ENCODE measurements at places on chromosomes 4 and X.

DNA sequence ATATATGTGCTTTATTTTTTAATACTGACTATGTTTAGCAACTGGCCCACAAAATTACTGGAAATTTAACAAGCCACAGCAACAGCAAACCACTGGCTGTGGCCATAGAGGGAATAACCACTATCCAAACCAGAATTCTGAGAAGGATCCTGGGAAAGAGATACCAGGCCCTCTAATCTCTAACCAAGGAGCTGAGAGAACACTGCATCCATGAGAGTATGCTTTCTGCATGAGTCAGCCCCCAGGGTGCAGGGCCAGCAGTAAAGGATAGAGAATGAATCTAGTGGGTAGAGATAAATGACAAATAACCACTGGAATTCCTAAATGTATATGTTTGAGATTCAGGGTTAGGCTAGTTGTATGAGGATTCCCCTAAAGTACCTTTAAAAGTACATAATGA is 221.8 kb downstream of the KIT start:
- DNase-seq: no peak

GRCh38 chr4:183635321-183635720 is 23.7 kb downstream of the RWDD4 start:
- DNase-seq: no peak

DNA sequence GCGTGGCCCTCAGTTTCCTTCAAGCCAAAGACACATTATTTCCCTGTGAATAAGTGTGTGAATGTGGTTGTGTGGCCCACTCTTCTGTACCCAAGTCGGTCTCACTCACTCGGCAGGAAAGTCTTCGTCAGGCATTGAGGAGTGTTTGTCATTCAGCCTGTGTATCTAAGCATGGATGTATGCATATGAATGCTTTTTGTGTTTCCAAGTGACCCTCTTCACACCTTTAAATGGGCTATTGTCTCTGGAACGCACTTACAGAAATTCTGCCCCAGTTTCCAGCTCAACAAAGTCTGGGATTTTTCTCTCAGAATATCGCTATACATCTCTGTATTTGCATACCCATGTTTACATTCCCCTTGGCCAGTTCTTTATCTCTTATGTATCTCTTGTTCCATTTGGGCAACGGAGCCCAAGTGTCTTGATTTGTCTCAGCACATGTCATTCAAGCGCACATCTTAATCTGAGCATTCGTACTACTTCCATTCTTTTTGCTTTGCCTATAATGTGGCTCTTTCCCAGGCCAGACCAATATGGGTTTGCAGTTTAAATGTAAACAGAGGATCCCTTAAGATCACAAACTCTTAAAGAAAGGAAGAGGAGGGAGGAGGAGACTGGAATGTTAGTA is 4.8 kb downstream of the BCOR start:
- no peak for DNase-seq

- DNase-seq: peak; percentile 50
Measured at GRCh38 chr4:187547316-187547715, 448.3 kb upstream of the ZFP42 start.

- no peak for DNase-seq
Measured at GRCh38 chrX:42809569-42809968, 31.6 kb upstream of the PPP1R2C start.

GRCh38 chr4:17168571-17168970 is 270.1 kb upstream of the LDB2 start:
- peak; percentile 32 for DNase-seq

- DNase-seq: no peak
Measured at GRCh38 chrX:104566681-104567501, 892 bp downstream of the IL1RAPL2 start.

DNA sequence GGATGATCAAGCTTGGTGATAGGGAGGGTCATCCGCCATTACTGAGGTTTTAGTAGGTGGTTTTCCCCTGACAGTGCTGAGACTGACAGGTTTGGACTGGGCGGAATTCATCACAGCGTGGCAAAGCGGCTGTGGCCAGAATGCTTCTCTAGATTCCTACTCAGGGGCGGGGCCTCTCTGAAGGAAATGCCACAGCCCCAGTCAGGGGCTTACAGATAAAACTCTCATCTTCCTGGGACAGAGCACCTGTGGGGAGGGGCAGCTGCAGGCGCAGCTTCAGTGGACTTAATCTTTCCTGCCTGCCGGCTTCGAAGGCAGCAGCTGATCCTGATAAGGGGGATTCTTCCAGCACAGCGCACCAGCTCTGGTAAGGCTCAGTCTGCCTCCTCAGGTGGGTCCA is 316.7 kb downstream of the RPA4 start:
- no peak for DNase-seq

DNA sequence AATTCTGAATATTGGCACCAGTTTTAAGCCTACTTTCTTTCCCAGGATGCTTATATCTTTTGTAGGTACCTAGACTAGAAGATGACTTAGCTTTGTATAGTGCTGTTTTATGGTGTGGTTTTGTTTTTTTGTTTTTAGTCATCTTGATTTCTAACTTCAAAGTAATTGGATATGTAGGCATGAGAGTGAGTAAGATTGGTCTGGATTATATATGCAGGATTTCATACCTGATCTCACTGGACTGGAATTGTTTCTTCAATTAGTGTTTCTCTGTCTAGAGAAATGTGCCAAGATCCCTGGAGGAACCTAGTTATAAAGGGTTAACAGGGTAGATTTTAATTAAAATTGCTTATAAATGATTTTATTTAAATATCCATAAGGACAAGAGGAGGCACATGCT is 23.1 kb downstream of the NAP1L5 start:
- no peak for DNase-seq

- DNase-seq: no peak
Measured at GRCh38 chr4:7708238-7708637, 231.4 kb downstream of the AFAP1 start.

DNA sequence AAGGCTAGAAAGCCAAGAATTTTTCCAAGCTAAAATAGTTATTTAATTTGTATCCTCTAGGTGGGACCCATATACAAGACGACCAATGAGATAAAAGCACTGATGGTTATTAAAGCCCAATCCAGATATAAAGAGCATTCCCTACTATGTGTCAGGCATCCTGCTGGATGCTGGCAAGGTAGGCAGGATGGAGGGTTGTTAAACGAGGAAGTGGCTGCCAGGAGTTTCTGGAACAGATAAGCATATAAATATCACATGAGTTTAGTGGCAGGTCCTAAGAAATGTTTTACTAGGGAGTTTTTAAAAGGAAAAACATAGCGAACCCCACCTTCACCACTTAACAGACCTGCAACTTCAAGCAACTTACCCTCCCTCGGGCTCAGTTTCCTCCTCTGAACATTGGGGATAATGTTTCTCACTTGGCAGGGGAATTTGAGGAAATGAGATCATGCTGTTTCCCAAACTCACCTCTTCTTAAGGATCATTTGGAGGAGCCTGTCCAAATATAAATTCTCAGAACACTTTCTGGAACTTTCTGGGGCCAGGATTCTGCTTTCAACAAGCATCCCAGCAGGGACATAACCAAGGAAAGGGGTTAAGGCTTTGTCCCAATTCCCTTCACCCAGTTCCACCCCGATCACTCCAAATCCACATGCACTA is 94.3 kb upstream of the LDB2 start:
- no peak for DNase-seq

DNA sequence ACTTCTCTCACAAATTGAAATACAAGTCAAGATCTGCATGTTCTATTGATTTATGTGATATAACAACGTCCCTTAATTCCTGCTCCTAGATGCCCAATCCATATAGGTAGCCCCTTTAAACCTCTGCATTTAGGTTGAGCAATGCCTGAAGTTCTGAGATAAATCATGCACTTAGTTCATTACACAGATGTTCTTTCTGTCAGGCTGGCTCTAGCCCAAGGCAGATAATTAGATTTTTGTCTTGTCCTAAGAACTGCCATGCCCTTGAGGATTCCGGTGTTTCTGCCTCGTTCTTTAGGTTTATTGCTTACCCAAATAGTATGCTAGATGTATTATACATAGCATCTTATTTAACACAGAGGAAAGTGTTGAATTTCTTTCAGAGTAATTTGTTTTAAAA is 143.1 kb downstream of the TRAM1L1 start:
- no peak for DNase-seq

- DNase-seq: no peak
Measured at GRCh38 chr4:764405-765169, 59.0 kb downstream of the PCGF3 start.

- no peak for DNase-seq
Measured at GRCh38 chrX:131067216-131067615, 9.1 kb downstream of the ARHGAP36 start.

GRCh38 chr4:152009031-152009670 is 248.3 kb upstream of the GATB start:
- no peak for DNase-seq

DNA sequence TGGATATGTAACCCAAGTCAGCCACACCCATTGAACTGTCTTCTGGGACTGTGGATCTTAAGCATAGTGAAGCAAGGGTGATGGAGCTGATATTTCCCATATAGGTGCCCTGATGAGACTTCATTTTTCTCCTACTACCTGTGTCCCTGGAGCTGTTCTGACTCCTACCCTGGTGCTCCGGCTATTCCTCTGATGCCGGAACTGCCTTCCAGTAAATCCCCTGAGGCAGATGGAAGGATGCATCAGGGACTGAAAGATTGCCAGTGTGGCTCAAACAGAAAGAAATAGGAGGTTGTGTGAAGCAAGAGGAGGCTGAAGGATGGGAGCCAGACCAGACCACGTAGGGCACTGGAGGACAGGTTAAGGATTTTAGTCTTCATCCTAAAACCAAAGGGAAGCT is 74.7 kb downstream of the HOPX start:
- no peak for DNase-seq

DNA sequence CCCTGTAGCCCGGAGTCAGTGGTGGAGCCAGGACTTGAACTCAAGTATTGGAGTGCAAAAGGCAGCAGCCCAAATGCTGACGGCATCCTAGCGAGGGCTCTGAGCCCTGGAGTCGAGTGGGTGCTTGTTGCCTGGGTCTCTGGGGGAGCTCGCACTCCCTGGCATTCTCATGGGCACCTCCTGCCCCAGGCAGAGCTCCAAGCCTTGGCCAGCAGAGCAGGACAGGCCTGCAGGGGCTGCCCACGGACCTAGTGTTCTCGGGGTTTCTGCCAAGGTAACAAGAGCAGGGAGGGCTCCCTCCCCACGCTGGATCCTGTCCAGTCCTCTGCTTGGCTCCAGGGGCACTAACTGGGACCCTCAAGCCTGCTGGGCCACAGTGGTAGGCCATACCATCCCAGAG is 17.6 kb upstream of the WFS1 start:
- DNase-seq: no peak

DNA sequence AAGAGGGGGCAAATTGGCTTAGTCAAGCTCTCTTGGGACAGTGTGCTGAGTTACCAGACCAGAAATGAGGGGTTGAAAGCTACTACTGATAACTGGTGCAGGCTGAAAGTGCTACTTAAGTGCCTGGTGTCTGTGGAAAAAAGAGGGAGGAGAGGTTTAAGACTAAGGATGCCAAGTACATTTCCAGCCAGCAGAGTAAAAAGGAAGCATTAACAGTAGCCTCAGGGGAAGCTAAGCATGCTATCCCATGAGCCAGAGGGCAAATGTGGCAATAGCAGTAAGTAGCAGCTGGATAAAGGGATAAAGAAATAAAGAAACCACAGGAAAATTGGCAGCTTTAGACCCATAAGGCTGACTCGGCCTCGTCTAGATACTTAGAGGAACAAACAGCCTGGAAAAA is 196.3 kb upstream of the MAB21L2 start:
- DNase-seq: no peak

- no peak for DNase-seq
Measured at GRCh38 chr4:89026542-89026941, 30.4 kb downstream of the FAM13A start.

DNA sequence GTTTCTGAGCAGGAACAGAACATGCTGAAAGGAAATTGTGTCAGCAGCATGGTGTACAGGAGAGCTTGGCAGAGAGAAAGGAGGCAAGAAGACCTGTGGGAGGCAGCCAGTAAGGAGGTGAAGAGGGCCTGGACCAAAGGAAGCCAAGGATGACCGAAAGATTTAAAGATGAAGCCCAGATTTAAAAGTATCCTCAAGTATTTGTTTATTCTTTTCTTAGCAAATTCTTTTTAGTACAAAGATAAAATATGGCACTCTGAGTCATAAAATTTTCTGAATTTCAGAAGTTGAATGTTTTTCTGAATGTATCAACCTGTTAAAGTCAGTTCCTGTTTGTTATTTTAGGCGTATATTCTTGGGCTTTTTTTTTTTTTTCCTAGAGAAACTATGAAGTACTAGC is 3.5 kb downstream of the PKD2 start:
- DNase-seq: no peak

DNA sequence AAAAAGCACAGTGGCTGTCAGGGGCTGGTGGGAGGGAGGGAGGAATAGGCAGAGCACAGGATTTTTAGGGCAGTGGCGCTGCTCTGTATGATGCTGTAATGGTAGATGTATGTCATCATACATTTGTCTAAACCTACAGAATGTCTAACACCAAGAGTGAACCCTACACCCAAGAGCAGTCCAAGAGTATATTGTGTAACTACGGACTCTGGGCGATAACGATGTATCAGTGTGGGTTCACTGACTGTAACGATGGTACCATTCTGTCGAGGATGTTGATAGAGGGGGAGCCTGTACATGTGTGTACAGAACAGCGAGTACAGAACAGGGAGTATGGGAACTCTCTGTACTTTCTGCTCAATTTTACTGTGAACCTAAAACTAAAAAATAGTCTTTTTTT is 76.5 kb downstream of the HAUS3 start:
- no peak for DNase-seq

DNA sequence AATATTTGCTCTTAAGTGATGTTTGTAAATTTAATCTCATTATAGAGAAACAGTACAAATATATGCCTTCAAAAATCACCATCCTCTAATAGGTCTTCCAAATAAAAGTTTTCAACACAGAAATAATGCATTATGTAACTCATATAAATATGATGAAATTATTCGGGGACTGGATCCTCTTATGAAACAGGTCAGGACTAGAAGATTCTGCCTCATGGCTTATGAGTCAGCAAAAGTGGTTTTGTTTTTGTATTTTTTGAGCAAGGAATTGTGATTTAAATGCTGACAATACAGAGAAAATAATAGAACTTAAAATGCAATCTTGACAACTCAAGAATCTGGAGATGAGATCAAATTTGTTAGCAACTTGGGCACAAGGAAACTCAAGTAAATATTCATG is 179.7 kb upstream of the NDP start:
- no peak for DNase-seq

DNA sequence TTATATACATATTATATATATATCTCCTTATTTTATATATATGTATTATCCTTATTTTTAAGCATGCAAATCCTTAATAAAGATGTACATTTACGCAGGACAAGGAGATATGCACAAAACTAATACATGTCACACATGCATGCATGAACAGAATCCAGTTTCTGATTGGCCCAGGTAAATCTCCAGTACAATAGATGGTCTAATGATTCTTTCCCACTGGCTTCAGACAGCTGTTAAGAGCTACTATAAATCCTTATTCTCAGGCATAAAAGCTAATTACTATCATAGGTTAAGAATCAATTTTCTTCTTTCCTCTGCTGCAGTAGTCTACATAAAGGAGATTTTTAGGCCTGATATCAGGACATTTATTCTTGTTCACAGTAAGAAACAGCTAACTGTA is 689.8 kb downstream of the KCTD8 start:
- no peak for DNase-seq

All from renal cortex interstitium (tissue), 15 donors.